Activated naive CD4-positive, alpha-beta T cell treated with Interleukin-2 at 50 U/mL for 16 hours (primary cell): ENCODE measurements at places on chromosomes 3 and 15.

DNA sequence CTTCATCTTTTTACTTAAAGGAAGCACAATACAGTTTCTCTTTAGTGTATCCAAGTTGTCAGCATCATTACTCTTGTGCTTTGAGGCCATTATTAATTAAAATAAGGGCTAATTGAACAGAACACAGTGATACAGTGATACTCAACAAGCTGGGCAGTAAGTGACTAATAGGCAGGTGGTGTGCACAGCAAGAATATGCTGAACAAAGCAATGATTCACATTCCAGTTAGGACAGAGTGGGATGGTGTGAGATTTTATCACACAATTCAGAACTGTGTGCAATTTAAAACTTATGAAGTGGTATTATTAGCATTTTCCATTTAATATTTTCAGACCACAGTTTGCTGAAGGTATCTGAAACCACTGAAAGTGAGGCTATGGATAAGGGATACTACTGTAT, 116.9 kb downstream of the PLOD2 start:
- DNase-seq, result no peak

- DNase-seq, result no peak
Observed at GRCh38 chr3:24496529-24497482, 2.2 kb upstream of the THRB start.

DNA sequence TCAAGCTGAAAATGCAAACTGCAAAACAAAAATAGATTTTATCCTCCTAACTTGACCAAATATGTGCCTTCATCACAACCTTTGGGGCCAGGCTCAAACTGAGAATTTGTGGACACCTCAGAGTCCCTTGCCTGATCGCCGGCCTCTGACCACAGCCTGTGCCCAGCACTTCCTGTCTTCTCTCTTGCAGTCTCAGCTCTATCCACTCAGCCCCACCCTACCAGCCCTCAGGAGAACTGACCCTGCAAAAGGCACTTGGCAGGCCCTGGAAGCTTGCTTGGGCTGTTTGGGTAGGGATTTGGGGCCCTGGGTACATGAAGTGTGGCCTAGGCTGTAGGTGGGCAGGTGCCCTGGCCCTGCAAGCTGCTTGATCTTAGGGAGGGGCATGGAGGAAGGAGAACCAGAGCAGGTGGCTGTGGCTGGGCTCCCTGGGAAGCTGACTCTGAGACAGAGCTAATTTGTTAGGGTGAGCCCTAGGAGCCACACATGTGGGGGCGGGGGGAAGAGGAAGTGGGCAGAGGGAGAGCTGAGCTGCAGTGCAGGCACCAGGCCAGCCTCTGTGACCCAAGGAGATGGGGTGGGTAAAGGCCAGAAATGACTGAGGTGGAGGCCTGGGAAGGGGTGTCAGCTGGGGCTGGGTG, 8.6 kb downstream of the CLEC3B start:
- peak; percentile 26 for DNase-seq

DNA sequence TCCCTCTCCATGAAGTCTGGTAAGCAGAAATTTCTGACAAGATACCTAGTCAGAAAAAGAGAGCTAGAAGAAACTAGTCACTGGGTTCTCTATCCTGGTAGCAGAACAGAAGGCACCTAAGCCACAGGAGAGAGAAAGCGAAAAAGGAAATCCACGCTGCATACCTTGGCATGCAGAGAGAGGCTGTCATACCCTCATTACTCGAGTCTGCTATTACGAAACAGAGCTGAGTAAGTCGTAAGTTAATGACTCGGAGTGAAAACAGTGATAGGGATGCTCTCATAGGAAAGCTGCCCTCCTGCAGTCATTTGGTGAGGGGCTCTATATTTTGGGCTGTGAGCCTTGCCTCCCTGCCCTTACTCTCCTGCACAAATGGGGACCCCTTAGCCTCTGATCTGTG, 16.2 kb downstream of the CLRN1 start:
- no peak for DNase-seq

GRCh38 chr3:177513815-177514610, 316.7 kb upstream of the TBL1XR1 start:
- no peak for DNase-seq

DNA sequence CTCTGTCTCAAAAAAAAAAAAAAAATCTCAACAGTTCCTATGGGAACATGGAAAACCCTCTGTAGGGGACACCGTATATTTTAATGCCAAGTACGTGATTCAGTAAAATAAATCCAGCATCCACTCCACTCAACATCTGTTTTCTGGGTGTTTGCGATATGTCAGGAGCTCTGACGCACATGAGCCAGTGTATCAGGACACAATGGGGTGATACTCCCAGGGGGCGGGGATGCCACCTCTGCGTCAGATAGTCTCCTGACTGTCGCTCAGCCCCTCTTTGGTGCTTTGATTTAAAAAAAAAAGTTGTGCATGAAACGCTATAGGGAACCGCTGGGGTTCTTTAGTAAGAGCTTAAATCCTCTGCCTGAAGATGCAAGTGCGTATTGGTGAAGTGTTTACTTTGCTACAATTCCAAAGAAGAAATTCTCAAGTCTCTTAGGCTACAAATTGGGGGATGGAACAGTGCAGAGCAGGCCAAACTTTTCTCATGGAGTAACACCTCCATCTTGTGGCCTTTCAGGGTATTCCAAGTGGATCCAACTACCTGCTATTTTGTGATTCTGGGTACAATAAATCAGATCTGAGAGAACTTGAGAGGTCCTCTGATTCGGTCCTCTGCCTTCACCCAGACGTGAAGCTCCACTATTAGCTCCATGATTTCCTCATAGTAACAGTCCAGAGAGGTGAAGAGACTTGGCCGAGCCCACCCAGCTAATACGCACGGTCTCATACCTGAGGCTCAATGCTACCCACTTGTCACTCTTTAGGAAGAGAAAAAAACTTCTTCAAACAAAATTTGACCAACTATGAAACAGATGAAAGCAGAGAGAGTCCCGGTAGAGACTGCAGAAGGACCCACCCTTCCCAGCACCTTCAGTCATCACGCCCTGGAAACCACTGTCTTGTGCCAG, 9.3 kb upstream of the NR2E3 start:
- no peak for DNase-seq

DNA sequence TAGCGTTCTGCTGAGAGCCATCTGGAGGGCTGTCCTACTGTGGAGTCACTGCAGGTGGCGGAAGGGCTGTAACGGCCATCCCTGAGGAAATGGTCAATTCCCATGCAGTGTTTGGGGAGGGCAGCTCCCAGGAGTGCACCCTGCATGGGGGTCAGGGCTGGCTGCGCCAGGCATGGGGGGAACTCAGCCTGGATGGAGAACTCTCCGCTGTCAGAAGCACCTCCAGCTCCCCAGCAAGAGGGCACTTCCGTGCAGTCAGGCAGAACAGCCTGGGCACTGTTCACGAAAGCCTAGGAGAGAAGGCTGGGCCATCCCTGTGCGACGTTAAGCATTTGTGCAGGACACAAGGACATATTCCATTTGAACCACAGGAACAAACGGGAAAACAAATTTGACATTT, 105.2 kb downstream of the LRIG1 start:
- no peak for DNase-seq

GRCh38 chr15:25734680-25735355, 128.3 kb downstream of the ATP10A start:
- DNase-seq, result no peak

DNA sequence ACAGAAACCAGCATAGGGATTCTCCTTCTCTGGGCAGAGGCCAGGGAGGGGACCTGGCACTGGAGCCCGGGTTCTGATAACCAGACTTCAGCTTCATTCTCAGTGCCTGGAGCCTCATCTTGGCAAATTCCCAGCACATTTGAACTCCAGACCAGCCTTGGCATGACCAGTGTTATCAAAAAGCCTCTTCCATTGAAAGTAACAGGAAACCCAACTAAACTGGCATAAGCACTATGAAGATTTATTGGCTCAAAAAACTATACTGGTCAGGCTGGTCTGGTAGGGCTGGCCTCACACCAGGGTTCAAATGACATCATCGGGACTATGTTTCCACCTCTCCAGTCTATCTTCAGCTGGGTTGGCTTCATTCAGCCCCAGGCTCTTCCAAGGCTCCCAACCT, 48.1 kb upstream of the THUMPD3 start:
- DNase-seq, result no peak
